Choroid plexus epithelial cell (primary cell): ENCODE measurements at places on chromosomes 5 and 9.
A peak's percentile ranks its signal among the peaks of the same experiment; 100 is the strongest.

- peak; percentile 96 for DNase-seq
Observed at GRCh38 chr9:132651259-132651658, 18.5 kb downstream of the DDX31 start.

DNA sequence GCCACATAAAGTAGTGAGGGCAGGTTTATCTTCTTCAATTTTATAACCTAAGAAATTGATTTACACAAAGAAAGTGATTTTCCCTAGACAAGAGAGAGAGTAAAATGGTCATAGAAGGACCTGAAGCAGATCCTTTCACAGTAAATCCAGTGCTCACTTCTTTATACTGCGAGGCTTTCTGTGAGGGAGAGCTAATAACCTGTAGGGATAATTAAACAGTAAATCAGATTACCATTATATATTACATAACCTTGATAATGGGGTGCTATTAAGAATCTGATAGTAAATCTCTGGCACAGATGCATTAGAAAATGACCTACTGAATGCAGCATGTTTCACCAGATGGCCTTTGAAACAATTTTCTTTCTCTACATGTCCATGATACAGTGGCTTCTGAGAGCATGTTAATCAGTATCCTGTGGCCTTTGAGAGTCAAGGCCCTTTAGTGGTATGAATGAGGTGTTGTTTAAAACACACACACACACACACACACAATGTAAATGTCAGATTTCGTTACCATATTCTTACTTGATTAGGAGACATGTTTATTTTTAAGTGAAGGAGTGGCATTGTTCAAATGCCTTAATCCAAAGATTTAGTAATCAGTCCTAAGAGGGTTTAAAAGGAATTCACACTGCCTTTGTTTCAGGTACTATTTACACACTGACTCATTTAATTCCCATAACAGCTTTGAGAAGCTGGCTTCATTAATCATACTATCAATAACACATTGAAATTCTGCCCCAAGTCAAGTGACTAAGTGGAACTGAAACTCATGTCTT, 124.7 kb downstream of the ALDH1A1 start:
- DNase-seq = no peak

DNA sequence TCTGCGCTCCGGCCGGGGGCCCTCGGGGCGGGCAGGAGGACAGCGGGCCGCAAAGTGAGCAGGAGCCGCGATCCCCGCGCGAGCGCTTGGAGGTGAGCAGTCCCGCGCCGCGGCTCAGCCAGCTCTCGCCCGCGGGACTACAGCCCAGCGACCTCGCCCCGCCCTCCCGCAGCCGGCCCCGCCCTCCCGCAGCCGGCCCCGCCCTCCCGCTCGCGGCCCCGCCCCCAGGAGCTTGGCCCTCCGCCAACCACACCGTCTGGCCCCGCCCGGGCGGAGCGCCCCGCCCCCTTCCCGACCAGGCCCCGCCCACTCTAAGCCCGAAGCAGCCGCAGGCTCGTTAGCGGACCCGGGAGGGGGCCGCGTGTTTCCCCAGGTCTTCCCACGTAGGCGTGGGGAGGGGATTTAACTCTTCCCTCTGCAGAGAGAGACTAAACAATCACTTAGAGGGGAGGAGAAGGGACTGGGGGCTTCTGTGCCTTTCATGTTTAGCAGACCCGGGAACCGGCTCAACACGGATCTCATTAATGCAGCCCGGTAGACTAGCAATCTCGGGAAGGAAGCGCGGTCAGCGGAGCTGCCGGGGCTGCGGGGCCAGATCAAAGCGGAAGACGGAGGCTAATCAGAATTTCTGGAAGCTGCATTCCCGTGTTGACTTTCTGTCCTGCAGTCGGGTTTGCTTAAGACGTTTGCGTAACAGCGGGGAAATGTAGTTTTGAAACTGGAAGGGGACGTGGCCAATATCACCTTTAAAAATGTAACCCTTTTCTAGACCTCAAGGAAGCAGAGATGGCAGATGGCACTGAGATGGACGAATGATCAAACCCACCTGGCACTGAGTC, at the start of gene MYO10:
Gene MYO10 (minus strand): TSS at position 139 of the 839 bp plus-strand sequence. CDS start 480 bp downstream, outside the sequence.
- peak; percentile 84 for DNase-seq

DNA sequence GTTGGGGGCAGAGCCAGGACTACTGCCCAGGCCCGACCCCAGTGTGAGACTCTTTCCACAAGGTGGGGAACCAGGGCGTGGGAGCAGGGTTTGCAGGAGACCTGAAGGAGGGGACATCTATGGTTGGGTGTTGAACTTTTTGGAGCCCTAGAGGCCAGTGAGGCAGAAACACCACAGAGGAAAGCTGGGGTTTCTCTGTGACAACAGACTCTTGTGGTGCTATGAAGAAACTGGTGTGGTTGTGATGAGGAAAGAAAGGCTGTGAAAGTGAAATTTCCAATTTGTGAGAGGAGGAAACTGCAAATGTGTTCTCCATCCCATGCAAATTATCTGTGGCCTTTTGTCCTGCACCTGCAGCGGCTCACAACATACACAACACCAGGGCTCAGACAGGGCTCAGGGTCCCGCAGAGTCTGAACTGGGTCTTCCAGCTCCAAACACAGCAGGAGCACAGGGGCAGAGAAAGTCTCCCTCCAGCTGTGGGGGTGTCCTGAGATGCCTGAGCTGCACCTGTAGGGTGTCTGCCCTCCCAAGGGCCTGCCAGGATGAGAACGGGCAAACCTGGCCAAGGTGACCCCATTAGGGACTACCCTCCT, 51.4 kb upstream of the GRHPR start:
- DNase-seq = no peak
